ENCODE measurements at places on chromosomes 7 and 10.

GRCh38 chr7:29199776-29200175 lies 5.2 kb downstream of the CHN2 start:
- no peak for DNase-seq

DNA sequence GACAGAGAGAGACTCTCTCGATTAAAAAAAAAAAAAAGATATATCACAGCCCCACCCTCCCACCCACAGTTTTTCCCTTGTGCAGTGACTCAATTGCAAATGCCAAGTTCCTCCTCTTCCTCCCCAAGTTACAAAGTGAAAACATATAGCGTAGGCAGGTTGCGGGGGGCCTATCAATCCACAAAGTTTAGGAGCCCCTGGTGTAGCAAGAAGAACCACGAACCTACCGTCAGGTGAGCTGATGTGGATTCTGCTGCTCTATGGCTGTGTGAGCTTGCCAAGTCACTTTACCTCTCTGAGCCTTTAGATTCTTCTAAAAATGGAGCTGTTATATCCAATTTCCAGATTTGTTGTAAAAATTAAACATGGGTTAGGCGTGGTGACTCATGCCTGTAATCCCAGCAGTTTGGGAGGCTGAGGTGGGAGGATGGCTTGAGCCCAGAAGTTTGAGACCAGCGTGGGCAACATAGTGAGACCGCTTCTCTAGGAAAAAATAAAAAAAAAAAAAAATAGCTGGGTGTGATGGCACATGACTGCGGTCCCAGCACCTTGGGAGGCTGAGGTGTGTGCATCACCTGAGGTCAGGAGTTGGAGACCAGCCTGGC lies 8.2 kb upstream of the RHBDD2 start:
- no peak for DNase-seq

- no peak for DNase-seq
Measured at GRCh38 chr10:112232670-112233069, 49.1 kb upstream of the GPAM start.

- DNase-seq = no peak
Measured at GRCh38 chr7:95411666-95412065, 15.5 kb upstream of the PON3 start.

GRCh38 chr10:54585572-54585971 lies 215.5 kb downstream of the PCDH15 start:
- no peak for DNase-seq

- DNase-seq = no peak
Measured at GRCh38 chr7:40714363-40715052, 579.7 kb downstream of the SUGCT start.

DNA sequence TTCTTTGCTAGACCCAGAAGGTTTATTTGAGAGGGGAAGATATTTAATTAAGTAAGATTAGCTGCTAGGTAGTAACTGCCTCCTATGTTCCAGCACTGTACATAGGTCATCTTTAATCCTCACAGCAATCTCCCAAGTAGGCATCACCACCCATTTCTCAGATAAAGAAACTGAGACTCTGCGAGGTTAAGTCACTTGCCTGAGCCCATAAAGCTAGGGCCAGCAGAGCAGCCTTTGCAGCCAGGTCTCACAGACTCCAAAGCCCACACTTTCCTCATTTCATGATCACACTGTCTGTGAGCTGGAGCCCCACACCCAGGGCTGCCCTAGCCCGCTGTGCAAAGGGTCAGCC lies 20.6 kb downstream of the CALML3 start:
- no peak for DNase-seq

GRCh38 chr7:69782917-69783684 lies 184.8 kb downstream of the AUTS2 start:
- peak; percentile 34 for DNase-seq

DNA sequence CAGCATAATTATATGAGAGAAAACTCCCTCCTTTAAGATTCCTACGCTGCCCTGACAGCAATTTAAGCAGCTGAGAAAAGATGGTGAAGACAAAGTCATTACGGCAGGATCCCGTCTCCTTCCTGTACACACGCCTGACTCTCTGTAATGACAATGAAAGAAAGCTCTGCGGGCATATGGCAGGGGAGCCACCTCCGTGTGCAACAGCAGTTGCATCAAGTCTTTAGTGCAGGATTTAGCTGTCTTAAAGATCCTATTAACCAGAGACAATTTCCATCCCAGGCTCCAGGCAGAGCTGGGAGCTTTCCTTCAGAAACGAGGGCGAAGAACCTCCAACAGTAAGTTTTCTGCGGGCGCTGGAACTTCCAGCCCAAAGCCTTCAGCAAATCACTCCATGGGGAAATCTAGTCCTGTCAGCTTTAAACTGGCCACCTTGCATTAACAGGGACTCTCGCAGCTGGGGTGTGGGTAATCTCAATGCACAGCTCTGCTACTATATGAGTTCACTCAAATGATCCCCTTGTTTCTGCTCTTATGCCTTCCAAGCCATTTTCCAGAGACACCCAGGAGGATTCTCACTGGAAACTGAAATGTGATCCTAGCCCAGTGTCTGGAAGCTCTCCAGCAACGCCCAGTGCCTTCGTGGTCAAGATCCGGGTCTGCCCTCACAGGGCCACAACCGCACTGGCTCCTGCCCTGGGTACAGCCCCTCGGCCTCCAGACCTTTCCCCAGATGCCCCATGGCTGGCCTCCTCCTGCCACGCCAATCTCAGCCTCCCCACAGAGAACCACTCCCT lies 74.9 kb downstream of the CTBP2 start:
- DNase-seq = no peak

- DNase-seq = no peak
Measured at GRCh38 chr7:103698064-103698463, 252.1 kb upstream of the SLC26A5 start.

DNA sequence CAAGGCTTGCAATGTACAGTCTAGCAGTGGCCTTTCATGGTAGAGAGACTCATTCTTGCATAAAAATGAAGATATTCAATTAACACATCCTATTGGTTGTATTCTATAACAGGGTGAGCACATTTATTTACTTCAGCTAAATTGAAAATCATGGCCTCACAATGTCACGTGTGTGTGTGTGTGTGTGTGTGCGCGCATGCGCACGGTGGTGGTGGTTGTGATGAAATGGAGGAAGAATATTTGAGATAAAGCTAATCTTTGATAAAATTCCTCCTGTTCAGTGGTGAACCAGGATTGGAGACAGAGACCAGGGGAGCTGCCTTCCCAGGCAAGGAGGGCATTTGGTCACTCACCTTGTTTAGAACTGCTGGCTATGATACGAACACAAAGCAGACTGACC lies 199.8 kb downstream of the DPP6 start:
- DNase-seq = no peak

DNA sequence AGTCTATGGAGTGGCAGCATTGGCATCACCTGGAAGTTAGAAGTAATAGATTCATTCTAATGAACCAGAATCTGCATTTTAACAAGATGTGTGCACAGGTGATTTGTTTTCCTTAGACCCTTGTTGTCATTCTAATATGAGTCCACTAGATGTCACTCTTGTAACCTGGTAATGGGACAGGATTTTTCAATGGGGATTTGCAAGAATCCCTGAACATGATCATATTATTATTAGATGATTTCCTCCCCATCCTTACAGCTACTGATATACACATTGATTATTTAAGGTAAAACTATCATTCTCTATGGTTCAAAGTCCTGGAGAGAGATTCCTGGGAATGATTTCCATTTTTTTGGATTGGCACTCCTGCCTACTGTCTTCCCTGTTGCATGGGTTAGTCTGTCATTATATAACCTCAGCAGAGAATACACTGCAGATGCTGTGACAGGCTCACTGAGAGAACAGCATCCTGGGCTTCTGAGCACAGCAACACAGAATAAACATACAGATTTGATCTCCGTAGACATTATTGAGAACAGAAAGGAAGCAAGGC lies 194.9 kb downstream of the SUGCT start:
- DNase-seq = peak; percentile 75

- no peak for DNase-seq
Measured at GRCh38 chr7:80941208-80941758, 22.4 kb upstream of the SEMA3C start.

- no peak for DNase-seq
Measured at GRCh38 chr7:47833211-47833610, 115.1 kb downstream of the PKD1L1 start.

DNA sequence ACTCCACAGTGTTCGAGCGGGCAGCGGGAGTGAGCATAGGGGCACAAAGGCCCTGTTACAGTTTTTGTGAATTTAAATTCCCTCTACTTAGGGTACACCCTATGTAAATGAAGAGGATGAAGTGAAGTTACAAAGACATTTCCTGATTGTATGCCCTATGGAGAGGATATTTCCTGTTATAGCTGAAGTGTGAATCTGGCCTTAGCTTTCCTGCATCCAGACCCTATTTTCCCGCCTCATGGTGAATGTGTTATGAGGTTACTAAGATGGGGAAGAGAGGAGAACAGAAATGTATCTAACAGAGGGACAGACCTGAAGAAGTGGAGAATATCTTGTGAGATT lies 37.8 kb upstream of the COMMD3 start:
- no peak for DNase-seq

GRCh38 chr10:131743190-131744151 lies 157.3 kb upstream of the PPP2R2D start:
- no peak for DNase-seq

- DNase-seq = no peak
Measured at GRCh38 chr7:26658389-26659084, 205.9 kb downstream of the SKAP2 start.

GRCh38 chr7:56028942-56029630 lies 22.2 kb downstream of the PSPH start:
- no peak for DNase-seq

- DNase-seq = peak; percentile 66
Measured at GRCh38 chr7:51123322-51124019, 193.1 kb downstream of the COBL start.

GRCh38 chr10:132709471-132709951 lies 76.4 kb downstream of the NKX6-2 start:
- no peak for DNase-seq

DNA sequence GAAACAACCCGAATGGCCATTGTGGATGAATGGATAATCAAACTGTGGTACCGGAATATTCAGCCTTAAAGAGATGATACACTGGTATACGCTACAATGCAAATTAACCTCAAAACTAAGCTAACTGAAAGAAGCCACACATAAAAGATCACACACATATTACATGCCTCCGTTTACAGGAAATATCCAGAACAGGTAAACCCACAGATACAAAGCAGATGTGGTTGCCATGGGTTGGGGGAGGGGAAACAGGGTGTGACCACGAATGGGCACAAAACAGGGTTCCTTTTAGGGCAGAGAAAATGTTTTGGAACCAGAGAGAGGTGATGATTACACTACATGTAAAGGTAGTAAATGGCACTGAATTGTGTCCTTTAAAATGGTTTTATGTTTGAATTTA lies 16.6 kb downstream of the ESYT2 start:
- DNase-seq = no peak

GRCh38 chr7:100951888-100952560 lies 2.7 kb downstream of the MUC3A start:
- no peak for DNase-seq

GRCh38 chr10:69644658-69645295 lies 14.7 kb downstream of the FAM241B start:
- DNase-seq = peak; percentile 23

DNA sequence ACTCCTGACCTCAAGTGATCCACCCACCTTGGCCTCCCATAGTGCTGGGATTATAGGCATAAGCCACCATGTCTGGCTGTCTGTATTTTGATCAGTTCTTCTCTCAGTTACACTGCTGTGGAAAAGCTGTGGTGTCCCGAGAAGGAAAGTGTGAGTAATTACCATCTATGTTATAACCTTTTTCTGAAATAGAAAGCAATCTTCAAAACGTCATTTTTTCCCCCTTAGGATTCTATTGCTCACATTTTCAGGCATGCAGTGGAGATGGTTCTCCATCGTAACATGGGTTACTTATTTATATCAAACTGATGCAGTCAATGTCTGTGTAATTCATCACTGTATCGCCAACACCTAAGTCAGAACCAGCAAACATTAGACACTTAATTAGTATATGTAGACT lies 103.5 kb upstream of the FAM3C start:
- no peak for DNase-seq

GRCh38 chr7:11570922-11571550 lies 261.0 kb downstream of the THSD7A start:
- DNase-seq = no peak

- no peak for DNase-seq
Measured at GRCh38 chr10:47400251-47400650, 16.2 kb upstream of the ZNF488 start.

Data from hippocampal formation (tissue), 2 donors.